ENCODE measurements at places on chromosomes 6 and 20.

DNA sequence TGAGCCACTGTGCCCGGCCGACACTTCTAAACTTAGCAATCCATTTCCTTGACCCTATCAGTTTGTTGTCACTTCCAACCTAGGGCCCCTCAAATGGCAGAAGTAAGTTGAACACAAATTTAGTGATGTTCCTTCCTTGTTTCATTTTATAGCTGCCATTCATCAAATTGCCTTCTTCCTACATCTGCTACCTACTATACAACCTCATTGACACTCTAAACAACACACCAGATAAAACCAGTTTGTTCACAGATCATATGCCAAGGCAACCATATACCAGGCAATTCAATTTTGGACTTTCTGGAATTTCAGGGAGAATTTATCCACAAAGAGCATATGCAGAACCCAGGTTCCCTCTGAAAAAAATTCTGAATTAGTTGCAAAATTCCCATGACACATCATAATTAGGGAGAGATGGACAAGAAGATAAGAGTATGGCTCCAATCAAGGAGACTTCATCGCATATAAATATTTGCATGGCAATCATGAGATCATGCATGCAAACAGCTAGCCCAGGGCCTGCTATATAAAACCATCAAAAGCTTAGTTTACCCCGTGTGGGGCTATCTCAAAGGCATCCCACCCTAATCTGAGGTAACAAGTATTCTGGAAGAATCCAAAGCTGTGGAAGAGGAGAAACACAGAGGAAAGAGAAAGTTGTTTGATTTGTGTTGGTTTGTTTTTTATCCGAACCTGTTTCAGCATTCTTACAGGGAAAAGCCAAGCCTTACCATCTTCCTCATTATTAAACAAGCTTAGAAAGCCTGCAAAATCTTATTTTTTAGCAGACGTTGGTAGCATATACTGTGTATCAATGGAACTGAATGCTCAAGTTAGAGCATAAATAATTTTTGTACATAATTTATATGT, 132.8 kb upstream of the TNFAIP3 start:
- no peak for DNase-seq

- no peak for DNase-seq
These were observed 150.3 kb downstream of the TMEM242 start for GRCh38 chr6:157172830-157173536.

- DNase-seq, result no peak
These were observed 203.3 kb downstream of the BCAS1 start for GRCh38 chr20:53866794-53867740.

- no peak for DNase-seq
These were observed 1.5 kb downstream of the RALY start for GRCh38 chr20:33995053-33995831.

GRCh38 chr6:151057061-151057460, 182.7 kb upstream of the AKAP12 start:
- no peak for DNase-seq

DNA sequence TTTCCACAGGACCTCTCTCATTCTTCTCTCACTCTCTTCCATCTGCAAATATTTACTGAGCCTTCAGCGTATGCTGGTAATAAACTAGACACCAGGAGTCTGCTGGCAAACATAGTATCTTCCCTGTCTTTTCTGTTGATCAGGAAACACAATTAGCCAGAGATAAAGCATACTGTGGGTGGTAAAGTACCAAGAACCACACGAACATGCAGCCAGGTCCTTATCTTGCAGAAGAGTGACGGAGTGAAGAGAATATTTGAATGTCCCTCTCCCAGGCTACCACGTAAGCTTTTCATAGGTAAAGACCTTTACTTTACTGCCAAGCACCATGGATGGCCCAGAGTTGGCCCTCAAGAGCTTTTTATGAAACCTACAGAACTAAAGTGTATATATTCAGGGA, 13.3 kb downstream of the FHL5 start:
- DNase-seq, result no peak

- DNase-seq, result no peak
These were observed 67.1 kb downstream of the EDN1 start for GRCh38 chr6:12356983-12357972.

GRCh38 chr6:144585217-144585814, 300.2 kb downstream of the UTRN start:
- DNase-seq, result no peak

- no peak for DNase-seq
These were observed 97.6 kb upstream of the ZNF217 start for GRCh38 chr20:53691060-53691810.

DNA sequence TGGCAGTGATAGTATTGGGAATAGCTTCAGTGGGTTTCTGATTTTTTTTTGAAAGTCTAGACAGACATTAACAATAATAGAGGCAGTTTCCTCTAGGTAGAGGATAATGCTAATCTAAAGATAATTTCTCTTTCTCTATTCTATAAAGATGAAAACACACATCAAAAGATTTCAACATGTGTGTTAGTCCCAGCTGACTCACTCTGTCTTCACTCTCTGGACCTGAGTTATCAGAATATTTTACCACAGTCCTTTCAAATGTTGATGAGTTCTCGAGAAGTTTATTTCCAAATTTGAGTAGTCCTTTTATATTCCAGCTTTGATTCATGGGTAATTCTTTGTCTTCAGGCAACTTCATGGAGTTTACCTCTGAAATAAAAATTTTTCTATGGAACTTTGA, 17.1 kb downstream of the RPRD1B start:
- no peak for DNase-seq

DNA sequence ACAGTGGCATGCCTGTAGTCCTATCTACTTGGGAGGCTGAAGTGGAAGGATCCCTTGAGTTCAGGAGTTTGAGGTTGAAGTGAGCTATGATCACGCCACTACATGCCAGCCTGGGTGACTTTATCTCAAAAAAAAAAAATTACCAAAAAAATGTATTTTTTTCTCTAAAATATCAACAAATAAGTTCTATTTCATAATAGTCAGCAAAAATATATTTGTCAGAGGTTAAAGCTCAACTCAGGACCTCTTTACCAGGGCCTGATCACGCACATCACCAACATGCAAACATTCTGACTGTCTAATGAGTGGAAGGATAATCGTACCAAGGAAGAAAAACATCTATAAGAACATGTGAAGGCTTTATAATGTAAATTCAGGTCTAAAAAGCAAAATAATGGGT, 387.0 kb downstream of the SYNE1 start:
- no peak for DNase-seq

DNA sequence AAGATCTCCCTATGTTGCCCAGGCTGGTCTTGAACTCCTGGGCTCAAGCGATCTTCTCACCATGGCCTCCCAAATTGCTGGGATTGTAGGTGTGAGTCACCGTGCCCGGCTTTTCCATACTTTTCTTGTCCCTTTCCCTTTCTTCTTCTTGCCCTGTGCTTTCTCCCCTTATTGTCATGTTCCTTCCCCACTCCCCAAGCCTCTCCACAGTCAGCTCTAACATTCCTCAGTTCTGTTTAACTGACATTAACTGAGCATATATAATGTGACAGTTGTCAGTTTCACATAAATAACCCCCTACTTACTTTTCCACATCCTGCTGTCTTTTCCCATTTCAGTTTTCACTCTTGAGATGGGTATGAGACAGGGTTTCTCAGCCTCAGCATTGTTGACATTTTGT, 9.5 kb upstream of the RNF8 start:
- DNase-seq, result no peak

GRCh38 chr6:84227044-84227433, 404 bp downstream of the CEP162 start:
- no peak for DNase-seq

- peak; percentile 21 for DNase-seq
These were observed at the start of gene DNAAF9 for GRCh38 chr20:3407040-3407770. TSS of gene DNAAF9 (minus strand) at chr20:3407669. CDS start at chr20:3407557, 112 bp downstream.

DNA sequence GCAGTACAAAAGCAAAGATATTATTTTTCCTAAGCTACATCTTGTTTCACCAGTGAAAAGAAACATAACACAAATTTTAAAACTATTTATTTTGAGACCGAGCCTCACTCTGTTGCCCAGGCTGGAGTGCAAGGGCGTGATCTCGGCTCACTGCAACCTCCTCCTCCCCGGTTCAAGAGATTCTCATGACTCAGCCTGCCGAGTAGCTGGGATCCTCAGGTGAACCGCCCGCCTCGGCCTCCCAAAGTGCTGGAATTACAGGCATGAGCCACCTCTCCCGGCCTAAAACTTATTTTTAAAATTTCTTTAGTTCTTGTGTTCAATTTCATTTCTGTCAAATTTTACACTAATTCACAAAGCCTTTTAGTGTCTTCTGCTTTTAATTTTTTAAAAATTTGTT, 5.9 kb downstream of the SRSF12 start:
- no peak for DNase-seq

GRCh38 chr20:32006841-32007786, 3.1 kb upstream of the CCM2L start:
- DNase-seq, result no peak

DNA sequence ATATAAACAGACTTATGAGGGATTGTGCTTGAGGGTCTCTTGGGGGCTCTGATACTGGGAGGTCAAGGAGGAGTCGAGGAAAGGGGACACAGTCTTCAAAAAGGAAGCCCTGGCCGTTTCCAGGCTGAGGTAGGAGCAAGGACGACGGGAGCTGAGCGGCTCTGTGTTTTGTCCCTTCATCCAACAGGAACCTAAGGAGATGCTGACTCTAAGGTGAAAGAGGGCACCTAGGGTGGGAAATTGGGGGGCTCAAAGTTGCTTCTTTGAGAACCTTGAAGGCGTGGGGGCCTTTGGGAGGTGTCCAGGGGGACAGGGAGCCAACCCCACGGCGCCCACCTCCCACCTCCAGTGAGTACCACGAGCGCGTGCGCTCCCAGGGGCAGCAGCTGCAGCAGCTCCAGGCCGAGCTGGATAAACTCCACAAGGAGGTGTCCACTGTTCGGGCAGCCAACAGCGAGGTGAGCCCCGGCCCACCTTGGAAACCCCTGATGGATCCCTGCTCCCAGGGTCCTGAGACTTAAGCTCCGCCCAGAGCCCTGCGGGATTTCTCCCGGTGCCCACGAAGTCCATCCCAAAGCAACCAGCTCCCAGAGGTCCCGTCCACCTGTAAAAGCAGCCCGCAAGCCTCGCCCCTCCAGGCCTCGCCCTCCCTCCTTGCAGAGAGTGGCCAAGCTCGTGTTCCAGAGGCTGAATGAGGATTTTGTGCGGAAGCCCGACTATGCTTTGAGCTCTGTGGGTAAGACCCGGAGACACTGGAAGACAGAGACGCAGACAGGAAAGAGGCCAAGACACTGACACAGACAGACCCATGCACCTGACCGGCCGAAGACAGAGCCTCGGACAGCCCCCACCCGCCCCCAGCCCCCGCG, 2.9 kb downstream of the SPAG4 start:
- DNase-seq, result no peak

- no peak for DNase-seq
These were observed 110.2 kb upstream of the RREB1 start for GRCh38 chr6:6997263-6998193.

Measured in stimulated activated CD8-positive, alpha-beta memory T cell treated with anti-CD3 and anti-CD28 coated beads, Interleukin-4, amount 100 ng/mL, for 4 hours (primary cell).